ENCODE measurements at places on chromosomes 6 and 20.

GRCh38 chr6:160358225-160359119 is 10.3 kb downstream of the SLC22A3 start:
- DNase-seq, result no peak

- no peak for DNase-seq
These were observed 129.8 kb upstream of the EDN1 start for GRCh38 chr6:12160326-12160725.

- peak; percentile 49 for DNase-seq
These were observed 18.6 kb upstream of the FOXO3 start for GRCh38 chr6:108541843-108542759.

- no peak for DNase-seq
These were observed 103.4 kb downstream of the ERMARD start for GRCh38 chr6:169854813-169855212.

DNA sequence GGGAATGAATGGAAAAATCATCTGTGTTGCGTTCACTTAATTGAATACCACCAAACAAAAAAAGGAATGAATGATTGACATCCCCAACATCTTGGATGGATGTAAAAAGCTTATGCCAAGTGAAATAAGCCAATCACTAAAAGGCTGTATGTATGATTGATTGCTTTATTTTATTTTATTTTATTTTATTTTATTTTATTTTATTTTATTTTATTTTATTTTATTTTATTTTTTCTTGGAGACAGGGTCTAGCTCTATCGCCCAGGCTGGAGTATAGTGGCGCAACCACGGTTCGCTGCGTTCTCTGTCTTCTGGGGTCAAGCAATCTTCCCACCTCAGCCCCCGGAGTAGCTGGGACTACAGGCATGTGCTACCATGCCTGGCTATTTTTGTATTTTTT is 263.3 kb downstream of the CDKAL1 start:
- DNase-seq, result no peak

DNA sequence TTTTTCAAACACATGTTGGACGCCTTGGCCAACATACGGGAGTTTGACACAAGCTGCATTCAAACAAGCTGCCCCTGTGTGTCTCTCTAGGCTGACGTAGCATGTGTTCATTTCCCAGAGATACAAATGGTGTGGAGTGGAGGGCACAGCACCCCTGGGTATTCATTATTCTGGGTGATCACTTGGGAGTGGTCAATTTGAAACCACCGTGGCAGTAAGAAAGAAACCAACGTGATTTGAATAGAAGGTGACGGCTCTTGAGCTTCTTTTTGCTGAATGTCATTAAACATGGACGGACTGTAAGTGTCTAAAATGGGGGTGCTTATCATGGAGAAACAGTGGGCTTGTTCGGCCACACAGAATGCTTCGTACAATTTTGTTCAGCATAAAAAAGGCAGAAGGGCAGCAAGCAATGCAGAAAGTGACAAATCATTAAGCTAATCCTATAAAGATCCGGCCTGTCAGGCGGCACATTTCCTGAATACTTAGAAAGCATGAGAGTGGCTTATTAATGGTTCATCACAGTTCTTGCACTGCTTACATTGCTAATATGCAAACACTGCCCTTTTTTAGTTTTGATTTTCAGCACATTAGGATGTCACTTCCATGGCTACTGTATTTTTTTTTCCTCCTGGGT is 1261.9 kb upstream of the CITED2 start:
- DNase-seq, result no peak

GRCh38 chr6:37699887-37700619 is 2.4 kb upstream of the MDGA1 start:
- no peak for DNase-seq

GRCh38 chr6:43846556-43846955 is 76.5 kb downstream of the VEGFA start:
- DNase-seq, result no peak

GRCh38 chr6:34834789-34835518 is 43.1 kb downstream of the BLTP3A start:
- no peak for DNase-seq

DNA sequence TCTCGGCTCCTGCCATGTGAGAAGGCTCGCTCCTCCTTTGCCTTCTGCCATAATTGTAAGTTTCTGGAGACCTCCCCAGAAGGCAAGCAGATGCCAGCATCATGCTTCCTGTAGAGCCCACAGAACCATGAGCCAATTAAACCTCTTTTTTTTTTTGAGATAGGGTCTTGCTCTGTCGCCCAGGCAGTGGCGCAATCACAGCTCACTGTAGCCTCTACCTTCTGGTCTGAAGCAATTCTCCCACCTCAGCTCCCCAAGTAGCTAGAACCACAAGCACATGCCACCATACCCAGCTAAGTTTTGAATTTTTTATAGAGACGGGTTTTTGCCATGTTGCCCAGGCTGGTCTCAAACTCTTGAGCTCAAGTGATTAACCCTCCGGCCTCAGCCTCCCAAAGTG is 28.6 kb downstream of the RING1 start:
- DNase-seq, result no peak

DNA sequence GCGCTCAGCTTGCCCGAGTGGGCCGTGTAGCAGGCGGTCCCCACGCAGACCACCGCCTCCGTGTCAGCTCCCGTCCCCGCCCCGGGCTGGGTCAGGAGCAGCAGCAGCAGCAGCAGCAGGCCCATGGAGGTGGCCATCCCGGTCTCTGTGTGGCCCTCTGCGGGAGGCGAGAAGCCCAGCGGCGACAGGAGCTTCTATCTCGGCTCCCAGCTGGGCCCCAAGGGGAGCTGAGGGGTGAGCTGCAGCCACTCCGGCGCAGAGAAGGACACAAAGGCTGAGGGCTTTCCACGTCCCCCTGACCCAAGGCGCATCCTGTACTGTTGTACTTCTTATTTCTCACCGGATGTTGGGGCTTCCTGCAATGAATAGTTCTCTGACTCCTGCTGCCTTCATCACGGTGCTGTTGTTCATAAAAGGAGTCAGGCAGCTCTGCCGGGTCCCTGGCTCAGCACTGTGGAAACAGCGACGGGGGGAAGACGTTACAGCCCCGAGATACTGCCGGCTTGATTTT is at the start of gene CD93:
Gene CD93, minus strand, starts transcription at position 269 of the 511 bp plus-strand sequence. Its CDS starts 132 bp downstream, at position 137.
- no peak for DNase-seq

DNA sequence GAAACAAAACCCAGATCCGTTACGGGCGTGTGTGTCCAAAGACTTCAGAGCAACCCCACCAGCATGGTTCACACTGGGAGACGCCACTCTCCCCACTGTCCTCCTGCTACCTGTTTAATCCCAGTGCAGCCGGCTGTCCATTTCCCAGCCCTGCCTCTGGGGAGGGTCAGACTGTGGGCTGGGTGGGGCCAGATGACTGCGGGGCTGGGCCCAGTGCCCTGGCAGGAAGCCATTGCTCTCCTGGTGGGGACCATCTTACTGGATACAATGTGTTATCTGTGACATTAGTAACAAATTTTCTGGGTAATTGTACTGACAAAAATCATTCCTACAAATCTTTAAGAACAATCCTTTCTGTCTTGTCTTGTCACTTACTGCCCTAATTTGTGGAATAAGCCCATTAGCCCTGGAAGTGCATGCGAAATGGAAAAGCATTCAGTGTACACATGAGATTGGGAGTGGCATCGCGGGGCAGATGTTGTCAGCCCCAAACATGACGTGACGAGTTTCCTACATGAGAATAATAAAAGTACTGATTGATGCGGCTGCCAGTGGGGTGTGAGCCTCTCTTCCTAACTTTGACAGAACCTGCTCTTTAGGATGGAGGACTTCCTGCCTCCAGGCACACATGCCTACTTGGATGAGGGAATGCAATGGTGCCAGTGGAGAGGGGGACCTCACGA is 37.9 kb upstream of the PCMTD2 start:
- DNase-seq, result no peak

- no peak for DNase-seq
These were observed 113.6 kb downstream of the TSHZ2 start for GRCh38 chr20:53085720-53086119.

GRCh38 chr6:98980819-98981218 is 33.1 kb upstream of the FBXL4 start:
- no peak for DNase-seq

DNA sequence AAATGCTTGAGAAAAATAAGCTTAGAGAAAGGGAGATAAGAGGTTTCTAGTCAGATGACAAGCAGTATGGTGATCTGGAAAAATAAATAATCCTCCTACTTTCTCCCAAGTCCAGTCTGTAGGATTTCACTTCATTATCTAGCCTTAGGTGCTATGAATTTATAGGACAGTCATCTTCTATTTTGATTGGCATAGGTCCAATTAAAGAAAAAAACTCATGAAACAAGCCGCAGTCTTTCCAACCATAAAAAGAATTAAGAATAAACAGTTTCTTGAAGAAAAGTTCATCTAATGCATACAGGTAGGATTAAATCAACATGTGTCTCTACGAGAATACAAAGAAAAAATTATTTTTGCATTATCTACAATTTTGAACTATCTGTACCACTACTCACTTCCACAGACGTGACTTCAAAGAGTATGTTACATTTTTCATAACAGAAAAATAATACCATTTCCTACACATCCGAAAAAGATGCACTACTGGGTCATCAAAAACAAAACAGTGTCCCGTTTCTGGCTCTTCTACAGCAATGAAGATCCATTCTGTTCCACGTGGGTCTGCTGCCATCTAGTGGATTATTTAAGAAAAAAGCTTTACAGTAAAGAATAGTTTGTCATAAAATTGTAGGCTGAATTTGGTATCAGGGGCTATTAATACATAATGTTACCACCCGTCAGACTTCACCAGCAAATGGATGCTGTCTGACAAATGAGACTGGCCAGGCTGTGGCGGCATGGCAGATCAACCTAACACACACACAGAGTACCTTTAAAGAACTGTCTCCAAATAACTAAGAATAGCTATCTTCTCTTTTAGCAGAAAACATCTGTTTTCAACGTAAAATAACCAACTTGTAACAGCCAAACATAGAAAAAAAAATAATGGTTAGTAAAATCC is 28.9 kb downstream of the STX7 start:
- DNase-seq, result peak; percentile 2

- DNase-seq, result no peak
These were observed 16.9 kb upstream of the SLC22A23 start for GRCh38 chr6:3473773-3474172.

GRCh38 chr6:125764121-125764671 is 14.8 kb downstream of the HEY2 start:
- DNase-seq, result no peak

GRCh38 chr6:97925504-97925903 is 642.5 kb upstream of the MMS22L start:
- DNase-seq, result no peak

DNA sequence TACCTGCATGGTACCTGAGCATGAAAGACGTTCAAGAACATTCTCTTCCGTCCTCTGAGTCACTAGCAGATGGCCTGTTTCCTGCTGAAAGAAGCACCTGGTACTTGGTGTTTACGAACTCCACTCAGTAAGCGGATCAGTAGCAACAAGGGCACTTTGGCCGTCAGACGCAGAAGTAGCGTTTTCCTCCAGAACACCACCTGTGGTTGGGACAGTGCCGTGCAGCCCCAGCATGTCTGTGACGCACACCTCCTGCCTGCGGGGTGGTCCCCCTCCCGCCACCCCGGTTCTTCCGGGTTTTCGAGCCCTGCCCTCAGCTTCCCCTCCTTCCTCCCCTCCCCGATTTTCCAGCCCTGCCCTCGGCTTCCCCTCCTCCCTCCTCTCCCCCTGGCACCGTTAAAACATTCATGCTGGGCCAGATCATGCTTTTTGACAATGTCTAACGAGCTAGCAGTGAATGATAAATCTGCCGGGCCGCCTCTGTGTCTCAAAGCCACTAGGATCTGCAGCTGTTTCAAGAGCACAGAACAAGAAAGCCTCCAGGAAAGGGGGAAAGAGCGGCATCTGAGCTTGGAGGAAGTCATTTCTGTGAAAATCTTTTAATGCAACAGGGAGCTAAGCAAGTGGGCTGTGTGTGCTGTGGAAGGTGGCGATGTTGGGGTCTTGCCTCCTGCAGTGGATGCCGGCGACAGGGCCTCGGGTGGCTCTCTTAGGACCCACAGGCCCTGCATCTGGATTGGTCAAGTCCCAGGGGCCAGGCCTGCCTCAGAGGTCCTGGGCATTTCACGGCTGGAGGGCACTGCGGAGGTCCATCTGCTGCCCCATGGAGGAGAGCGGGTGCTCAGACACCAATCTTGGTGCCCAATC is 207.9 kb downstream of the ERMARD start:
- no peak for DNase-seq

DNA sequence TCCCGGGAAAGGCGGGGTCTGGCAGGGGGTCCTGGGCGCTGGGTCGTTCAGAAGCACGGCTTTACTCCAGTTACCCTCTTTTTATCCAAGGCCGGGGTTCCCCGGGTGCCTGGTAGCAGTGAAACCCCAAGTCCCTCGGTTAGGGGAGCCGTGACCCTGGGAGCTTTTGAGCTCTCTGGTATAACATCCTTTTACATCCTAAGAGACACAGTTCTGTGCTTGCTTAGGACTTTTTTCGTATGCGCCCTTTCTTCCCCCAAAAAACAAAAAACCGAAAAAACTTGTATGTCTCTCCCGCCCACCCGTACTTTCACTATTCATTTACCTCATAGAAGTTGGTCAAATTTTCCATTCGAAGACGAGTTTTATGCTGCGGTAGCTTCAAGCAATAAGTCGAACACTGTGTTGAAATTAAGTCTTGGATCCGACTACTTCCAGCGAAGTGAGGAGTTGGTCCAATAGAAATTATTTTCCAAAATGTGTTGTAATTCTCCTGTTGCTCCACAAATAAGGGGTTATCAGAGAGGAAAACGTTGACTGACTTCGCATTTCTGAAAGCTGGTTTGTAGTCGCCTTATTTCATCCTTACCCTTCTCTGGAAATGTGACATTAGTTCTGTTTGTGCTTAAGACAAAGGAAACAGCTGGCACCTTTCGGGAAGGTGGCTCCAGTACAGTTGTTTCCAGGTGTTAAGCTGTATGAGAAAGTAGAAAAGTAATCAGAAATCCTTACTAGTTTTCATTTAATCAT is 816 bp upstream of the MAN1A1 start:
- no peak for DNase-seq

DNA sequence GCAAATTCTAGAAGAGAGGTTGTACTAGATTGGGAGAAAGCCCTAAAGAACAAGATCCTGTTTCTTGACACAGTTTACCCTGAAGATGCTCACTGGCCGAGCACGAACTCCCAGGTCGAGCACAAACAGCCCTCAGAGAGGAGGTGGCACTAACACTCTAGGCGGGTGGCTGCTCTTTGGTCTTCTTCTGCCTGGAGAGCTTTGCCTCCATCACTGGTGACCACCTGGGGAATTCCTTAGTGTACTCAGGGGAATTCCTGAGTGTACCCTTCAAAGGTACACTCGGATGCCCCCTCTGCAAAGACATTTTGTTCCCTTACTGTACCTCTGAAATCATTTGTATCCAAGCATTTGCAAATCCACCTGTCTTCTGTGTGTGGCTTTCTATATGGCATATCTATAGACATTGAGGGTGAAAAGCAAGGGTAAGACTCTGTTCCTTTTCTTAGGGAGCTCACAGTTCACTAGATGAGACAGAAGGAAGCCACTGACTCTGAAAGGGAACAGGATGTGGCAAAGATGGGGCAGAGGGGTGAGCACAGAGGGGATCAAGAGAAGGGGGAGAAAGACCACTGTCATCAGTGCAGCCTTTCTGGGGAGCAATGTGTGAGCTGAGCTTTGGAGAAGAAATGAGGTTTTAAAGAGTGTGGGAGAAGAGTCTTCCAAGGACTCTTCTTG is 169.8 kb upstream of the PROKR2 start:
- no peak for DNase-seq

Data from activated CD4-positive, CD25-positive, alpha-beta regulatory T cell (primary cell).